Fibroblast of mammary gland (primary cell): ENCODE measurements at places on chromosomes 13 and 19.

DNA sequence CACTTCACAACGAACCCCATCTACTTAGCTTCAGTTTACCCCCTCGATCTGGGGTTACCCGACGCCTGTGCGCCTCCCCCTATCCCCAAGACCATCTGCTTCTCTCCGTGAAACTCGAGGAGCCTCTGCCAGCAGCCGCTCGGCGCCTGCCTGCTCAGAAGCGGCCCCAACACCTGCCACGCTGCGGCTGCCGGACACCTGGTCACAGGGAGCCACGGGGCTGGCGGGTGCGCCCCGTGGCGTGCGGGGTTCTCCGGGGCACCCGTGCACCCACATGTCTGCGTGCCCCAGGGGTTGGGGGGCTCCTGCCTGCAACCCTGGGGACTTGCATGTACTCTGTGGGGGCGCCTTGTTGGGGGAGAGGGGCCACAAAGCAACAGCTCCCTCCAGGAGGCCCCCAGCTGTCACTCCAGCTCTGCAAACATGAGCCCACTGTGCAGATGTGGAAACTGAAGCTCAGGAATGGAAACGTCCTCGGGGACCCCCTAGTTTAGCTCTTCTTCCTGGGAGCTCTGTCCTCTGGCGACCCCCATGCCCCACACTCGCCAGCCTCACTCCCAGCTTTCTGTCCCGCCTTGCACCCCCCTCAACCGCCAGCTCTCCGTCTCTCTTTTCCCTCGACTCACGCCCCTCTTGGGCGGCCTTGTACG is 7.0 kb upstream of the SEMA6B start:
- no peak for DNase-seq

DNA sequence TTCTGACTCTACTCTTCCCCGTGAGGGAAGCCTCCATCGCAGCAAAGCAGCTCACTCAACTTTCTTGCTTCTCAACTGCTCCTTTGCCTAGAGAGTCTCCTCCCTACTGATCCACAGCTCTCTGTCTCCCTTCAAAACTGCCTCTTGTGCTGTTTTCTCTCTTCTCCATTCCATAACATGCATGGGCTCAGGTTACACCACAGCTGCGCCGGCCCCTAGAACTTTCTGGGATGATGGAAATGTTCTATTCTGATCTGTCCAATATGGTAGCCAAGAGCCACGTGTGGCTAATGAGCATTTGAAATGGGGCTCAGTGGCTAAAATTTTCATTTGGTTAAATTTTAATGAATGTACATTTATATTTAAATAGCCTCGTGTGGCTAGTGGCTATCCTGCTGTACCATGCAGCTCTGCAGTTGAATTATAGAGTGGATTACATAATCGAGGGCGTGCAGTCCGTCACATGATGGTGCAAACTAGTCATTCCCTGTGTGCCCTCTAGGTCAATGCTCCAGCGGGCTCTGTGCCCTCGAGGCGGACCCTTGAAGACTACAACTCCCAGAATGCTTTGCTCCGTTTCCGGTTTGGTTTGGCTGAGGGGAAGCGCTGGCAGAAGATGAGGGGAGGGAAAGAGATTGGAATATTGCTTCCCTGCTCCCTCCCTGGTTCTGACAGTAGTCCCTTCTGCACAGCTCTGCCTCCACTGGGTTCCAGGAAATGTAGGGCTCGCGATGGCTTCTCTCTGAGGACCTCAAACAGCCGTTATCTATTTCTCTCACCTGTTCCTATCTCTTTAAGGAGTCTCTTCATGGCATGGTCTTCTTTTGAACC is 109.8 kb downstream of the CACNA1A start:
- DNase-seq: peak; percentile 93

- peak; percentile 80 for DNase-seq
Measured at GRCh38 chr19:48991873-48992580, 1.1 kb downstream of the GYS1 start.

GRCh38 chr13:105918842-105919741 is 616.4 kb downstream of the EFNB2 start:
- peak; percentile 83 for DNase-seq

- DNase-seq: no peak
Measured at GRCh38 chr13:94646904-94647303, 45.2 kb downstream of the GPR180 start.

- no peak for DNase-seq
Measured at GRCh38 chr13:51004918-51005460, 95.4 kb downstream of the RNASEH2B start.

GRCh38 chr19:5058521-5059212 is 89.8 kb downstream of the KDM4B start:
- peak; percentile 40 for DNase-seq

GRCh38 chr13:40668335-40668734 is 1.9 kb upstream of the FOXO1 start:
- DNase-seq: no peak

DNA sequence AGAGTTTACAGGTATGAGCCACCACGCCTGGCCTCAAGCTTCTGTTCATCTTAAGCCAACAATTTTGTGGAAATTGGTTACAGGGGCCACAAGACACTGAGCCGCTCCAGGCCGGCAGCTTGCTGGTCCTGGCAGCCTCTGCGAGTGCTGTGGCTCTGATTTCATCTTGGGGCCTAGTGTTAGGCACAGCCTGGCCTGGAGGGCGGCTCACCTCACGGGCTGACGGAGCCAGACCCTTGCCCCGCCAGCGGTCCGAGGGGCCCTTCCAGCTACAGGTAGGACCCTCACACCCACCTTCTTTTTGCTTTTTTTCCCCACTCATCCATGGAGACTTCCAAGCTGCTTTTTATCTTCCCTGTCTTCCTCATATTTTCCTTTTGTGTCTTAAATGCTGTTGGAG is 8.6 kb downstream of the ZNF544 start:
- DNase-seq: no peak

- DNase-seq: peak; percentile 55
Measured at GRCh38 chr13:46586751-46587514, 34.0 kb downstream of the LRCH1 start.

DNA sequence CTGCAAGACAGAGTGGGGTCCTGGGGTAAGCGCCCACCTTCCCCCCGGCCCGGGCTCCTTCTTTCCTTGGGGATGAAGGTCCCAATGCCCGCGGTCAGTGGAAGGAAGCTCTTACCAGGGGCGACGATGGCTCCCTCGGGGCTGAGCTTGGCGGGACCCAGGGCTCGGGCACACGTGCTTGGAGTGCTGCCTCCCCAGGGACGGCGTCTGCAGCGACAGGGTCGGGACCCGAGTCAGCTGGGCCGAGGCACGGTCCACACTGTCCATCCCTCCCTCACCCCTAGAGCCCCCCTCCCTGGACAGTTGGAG is 3.5 kb downstream of the JSRP1 start:
- DNase-seq: no peak
